ENCODE measurements at places on chromosomes 3 and 15. TPM values are rescaled to one million over a fixed set of nuclear protein-coding genes. Genes with fewer than 3 reads are reported as not detected.

DNA sequence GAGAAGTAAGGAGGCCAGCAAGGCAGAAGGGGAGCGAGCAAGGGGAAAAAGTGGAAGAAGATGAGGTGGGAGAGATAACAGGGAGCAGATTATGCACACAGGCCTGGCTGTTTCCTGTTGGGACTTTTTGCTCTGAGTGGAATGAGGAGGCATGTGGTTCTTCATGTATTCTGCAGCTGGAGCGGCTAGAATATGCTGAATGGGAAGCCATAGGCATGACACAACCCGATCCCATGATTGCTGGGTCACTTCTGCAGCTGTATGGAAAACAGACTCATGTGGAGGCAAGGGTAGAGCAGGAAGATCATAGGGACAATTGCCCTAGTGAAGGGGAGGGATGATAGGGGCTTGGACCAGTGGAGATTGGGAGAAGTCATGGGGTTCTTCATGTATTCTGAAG, 206.0 kb upstream of the SUCLG2 start:
- DNase-seq, result no peak

The TRIM69 gene
- polyA plus RNA-seq, result 25.9 TPM

DNA sequence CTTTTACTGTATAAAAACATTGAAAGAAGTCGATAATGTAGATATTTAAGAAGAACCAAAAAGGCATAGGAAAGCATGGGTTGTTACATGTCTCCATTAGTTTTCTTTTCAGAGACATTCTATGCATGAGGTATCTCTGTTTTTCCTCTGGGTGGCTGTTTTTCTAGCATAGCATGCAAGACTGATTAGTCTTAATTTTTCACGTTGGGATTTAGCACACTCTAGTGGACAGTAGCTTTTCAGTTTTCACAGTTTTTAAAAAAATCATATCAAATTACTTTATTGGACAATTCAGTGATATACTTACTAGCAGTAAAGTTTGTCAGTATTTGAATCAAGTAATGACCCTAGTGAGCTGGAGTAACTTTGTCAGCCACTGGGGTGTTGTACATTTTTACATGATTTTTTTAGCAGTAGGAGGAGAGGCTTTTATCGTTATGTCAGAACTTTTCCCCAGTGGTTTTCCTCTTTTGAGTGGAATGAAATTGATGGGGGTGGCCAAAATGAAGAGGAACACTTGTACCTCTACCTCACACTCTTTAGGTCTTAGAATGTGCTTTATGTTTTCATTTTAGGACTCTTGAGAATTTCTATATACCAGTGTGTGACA, 57.2 kb downstream of the SEC22A start:
- peak; percentile 73 for DNase-seq

GRCh38 chr15:67462875-67463274, 58.1 kb upstream of the C15orf61 start:
- DNase-seq, result no peak

DNA sequence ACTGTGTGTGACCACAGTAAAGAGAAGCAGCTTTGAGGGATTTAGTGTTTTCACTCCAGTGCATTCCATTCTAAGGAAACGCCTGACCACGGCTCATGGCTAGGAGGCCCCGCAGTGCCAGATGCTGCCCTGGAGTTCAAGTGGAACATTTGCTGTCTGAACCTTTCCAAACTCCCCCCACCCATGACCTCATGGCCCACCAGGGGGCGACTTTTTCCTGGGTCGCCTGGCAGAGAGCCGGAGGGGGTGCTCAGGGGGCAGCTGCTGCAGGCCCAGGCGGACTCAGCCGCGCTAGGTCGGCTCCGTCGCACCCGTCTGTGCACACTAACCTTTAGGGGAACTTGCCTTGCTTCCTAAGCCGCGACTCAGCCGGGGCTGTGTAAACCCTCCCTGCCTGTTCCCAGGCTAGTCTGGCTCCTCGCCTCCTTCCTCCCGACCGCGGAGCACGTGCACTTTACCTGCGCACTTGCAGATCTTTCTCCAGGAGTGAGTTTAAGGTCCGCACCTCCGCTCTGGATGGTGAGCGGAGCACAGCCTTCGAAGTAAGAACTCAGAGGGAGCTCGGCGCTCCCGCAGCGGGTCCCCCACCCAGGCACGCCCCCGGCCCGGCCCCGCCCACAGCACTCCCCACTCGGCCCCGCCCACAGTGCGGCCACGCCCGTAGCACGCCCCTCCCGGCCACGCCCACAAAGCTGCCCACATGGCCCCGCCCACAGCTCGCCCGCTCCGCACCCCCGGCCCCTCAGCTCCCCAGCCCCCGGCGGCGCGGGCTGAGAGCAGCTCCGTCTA, at the start of gene OCA2:
TSS of gene OCA2 (minus strand) at position 550 of the 789 bp plus-strand sequence. CDS start 17,441 bp downstream, outside the sequence.
- DNase-seq, result peak; percentile 65

Measured in muscle of back (tissue), 13 donors.